ENCODE measurements at places on chromosomes 2 and 18.
A peak's percentile ranks its signal among the peaks of the same experiment; 100 is the strongest.

- DNase-seq = no peak
Measured at GRCh38 chr2:33496150-33496549, 19.7 kb downstream of the RASGRP3 start.

DNA sequence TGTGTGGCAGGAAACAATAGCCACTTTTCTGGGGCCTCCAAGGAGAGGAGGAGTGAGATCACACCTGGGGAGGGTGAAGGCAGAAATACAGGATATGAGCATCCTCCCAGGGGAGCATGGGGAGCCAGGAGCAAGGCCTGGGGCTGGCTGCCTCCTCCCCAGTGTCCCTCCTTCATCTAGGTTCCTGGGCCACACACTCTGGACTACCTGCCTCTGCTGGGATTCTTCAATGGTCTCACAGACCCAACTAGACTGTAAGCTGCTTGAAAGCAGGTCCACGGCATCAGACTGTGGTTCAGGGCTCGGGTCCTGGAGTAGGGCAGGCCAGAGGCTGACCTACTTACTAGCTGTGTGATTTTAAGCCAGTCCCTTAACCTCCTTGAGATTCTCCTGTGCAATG, 94.0 kb downstream of the MCFD2 start:
- DNase-seq = no peak

DNA sequence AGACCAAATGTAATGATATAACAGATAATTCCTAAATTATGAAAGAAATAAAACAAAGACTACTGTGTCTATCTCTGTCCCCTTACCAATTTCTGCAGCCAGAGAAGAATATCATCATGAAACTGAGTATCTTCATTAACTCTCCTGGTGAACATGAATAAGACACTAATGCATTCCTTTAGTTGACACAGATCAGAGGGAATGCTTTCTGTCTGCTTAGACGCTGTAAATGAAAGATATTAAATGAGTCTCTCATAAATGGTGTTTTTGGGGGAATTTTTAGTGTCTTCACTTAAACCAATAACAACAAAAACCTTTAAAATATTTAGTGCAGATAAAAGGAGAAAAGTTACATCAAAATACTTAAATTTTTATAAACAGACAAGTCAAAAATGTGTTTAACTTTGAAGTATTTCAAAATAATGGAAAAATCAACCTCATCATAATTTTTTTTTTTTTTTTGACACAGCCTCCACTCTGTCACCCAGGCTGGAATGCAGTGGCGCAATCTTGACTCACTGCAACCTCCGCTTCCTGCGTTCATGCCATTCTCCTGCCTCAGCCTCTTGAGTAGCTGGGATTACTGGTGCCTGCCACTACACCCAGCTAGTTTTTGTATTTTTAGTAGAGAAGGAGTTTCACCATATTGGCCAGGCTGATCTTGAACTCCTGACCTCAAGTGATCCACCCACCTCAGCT, 16.0 kb downstream of the EPG5 start:
- no peak for DNase-seq

DNA sequence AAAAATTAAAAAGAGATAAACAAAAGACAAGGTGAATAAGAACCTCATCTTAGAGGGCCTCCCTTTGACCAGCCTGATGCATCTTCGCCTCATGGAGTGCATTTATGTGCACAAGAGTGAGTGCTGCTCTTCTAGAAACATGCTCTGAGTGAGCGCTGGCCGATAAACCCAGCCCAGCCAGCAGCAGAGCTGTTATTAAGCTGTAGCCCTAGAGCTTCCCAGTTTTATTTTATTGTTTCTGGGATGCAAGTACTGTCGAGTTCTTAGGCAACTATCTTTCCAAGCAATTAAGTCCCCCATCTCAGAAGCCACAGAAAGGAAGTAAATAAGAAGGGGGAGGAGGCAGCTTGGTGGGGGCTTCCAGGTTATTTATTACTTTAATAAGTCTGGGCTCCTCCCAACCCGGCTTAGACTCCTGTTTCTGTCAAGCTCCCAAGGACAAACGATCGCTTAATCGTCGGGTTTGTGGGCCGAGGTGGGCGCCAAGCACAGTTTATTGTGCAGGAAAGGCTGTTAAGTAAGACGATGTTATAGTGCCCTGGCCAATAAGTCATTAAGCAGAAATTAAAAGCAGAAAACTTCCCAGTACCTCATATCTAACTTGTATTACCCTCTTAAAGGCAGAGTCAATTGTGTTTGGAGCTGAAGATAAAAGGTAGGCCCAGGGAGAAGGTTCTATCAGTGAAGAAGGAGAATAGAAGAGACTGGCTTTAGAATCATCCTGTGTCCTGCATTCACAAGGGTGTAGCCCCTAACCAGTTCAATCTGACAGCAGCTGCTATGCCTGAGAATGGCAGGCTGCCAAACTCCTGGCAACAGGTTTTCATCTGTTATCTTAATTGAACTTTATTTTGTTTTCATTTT, 176.3 kb downstream of the PIK3C3 start:
- DNase-seq = no peak

GRCh38 chr2:105490956-105491355, 92.1 kb upstream of the FHL2 start:
- DNase-seq = no peak

DNA sequence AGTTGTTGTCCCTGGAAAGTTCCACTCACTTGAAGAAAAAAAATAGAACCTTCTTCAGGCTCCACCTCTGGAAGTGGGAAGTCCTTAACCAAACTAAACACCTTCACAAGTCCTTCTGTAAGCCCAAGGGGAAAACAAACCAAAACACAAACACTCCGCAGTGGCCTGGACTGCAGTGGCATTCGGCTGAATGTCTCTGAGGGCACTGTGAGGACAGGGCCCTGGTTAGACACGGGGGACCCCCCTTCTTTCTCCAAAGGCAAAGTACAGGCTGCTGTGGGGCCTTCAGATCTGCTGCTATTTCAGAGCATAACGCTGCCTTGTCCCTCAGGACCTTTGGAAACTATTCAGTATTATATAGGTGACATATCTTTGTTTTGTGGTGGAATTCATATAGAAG, 28.1 kb downstream of the FOSL2 start:
- DNase-seq = no peak

- no peak for DNase-seq
Measured at GRCh38 chr2:68907232-68907919, 36.2 kb upstream of the BMP10 start.

GRCh38 chr18:5159080-5159479, 38.0 kb downstream of the AKAIN1 start:
- DNase-seq = no peak

- no peak for DNase-seq
Measured at GRCh38 chr2:241560883-241561474, 2.4 kb downstream of the BOK start.

DNA sequence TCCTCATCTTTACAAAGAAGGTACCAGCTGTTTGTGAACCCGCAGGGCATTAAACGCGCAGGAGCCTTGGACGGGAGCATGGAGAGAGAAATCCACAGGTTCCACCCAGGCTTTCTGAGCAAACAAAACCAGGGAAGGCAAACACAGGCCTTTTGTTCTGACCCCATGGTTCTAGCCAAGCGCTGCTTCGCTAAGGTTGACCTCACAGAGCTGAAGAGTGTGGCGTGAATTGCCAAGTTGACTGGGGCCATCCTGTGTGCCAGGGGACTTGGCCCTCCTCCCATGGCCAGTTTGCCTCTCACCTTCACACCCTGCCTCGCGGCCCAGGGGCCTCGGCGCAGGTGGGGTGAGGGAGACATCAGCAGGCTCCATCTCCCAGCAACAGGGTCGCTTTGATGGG, 74.1 kb downstream of the VAPA start:
- DNase-seq = no peak

- no peak for DNase-seq
Measured at GRCh38 chr2:60353406-60353800, 200.1 kb downstream of the BCL11A start.

- no peak for DNase-seq
Measured at GRCh38 chr18:12679183-12679786, 21.4 kb upstream of the SPIRE1 start.

GRCh38 chr18:55778788-55779690, 191.0 kb upstream of the TCF4 start:
- DNase-seq = peak; percentile 10

DNA sequence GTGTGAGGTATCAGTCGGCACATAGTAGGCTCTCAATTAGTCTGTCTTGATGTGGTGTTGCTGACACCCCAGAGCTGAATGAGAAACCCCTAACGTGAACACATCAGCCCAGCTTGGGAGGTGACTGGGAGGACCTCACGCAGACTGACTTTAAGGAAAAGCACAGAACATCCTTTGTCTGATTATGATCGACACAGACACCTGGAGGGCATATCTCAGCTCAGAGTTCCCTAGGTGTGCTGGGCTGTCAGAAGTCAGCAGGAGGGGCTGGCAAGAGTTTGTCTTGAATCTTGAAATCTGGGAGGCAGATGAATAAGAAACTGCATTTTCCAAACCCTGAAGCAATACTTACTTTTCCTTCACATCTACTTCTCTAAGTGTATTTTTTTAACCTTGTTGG, 16.8 kb upstream of the MYCN start:
- no peak for DNase-seq

GRCh38 chr18:74946646-74947375, 262.1 kb downstream of the PTGR3 start:
- DNase-seq = no peak

- DNase-seq = no peak
Measured at GRCh38 chr2:221708902-221709301, 136.8 kb upstream of the EPHA4 start.

DNA sequence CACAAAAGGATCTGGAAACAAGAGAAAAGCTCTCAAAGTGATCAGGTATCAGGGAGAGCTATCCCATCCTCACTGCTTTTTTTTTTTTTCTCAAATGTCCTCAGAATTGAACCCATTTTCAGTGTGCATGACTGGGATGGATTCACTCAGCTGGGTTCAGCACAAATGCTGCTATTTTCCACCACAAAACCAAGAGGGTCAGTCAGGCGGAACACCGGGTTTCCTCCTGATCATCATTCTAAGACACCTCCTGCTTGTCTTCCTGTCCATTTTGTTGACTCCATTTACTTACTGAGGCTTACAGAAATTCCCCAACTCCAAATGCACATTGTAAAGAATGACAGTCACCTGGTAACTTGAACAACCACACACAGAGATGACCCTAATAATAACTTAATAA, 39.9 kb downstream of the CYRIA start:
- no peak for DNase-seq

DNA sequence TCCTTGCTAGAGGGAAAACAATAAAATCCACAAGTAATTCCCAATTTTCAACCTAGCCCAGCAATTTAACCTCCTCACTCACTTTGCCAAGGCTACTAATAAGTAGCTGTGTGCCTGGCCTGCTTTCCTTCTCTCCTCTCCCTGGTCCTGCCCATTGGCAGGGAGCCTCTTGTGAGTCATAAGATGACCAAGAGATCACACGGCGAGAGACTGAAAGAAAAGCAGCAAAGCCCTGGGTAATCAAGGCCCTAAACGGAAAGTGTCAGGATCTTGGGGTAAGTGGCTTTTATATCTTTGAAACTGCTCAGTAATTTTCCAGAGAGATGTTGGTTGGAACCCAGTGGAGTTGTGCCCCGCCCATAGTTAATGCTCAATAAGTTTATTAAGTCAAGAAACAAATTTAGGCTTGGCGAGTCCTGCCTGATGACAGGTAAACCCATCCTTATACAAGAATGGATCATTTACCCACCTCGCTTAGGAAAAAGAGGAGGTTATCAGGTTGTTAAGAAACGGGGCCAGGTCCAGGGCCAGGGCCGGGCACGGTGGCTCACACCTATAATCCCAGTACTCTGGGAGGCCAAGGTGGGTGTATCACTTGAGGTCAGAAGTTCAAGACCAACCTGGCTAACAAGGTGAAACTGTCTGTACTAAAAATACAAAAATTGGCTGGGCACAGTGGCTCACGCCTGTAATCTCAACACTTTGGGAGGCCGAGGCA, 10.0 kb upstream of the ADAM17 start:
- no peak for DNase-seq

DNA sequence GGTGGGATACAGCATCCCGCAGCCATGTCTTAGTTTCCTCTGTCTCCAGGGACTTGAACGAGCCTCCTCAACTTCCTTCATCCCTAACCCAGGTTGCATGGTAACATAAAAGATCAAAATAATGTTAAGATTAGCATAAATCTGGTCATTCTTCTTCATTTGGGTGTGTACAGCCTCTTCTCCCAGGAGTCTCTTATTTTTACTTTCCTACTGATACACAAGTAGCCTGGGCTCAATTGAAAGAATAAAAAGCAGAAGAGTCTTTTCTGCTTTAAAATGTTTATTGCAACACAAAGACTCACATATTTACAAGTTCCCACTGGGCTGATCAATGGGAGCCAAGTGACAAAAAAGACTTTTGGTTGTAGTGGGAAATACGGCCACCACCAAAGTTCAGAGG, 137.9 kb upstream of the PID1 start:
- DNase-seq = no peak

DNA sequence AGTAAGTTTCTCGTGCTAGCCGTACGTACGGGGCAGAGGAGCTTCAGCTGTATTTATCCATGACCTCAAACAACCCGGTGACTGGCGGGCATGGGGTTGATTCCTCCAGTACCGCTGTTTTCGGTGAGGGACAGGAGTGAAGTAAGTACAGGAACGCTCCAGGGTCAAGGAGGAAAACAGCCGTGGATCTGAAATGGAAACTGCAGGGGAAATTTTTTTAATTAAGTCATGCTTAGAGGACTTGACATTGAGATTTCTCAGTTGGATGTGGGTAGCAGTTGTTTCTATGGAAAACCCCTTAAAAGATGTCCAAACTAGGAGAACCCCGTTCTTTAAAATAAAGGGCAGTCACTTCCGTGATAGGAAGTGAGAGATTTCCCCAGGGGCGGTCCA, 1.2 kb downstream of the RAB12 start:
- DNase-seq = peak; percentile 36

DNA sequence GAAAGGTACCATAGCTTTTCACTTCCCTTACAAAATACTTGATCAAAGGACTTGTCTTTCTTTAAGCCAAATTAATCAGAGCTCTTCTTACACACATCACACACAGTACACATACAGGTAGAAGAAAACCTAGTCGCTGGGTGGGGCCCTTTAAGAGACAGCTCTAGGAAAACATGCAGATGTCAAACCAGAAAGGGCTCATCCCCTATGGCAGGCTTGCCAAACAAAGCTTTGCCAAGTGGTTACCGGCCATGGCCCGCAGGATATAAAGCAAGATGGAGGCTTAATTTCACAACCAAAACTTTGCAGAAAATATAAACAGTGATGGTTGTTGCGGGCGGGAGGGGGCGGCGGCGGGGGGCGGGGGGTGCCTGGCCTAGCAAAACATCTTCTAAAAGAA, 2156.0 kb upstream of the PIK3C3 start:
- DNase-seq = no peak

DNA sequence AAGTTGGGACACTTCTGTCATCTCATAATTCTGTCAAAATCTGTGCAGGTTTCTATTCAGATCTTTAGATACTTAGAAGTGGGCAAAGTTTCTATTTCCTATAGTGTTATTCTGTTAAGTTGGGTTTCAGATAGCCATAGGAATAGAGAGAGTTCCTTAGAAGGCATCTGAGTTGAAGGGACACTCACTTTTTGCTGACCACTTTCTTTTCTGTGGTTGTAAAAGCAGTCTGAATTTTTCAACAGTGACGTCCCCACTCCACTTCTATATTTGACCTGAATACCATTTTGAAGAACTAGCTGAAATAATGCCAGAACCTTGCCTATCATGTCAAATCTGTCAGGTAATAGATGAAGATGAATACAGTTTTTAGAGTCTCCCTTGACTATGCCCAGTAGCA, 267.3 kb downstream of the SPAG16 start:
- DNase-seq = no peak

- no peak for DNase-seq
Measured at GRCh38 chr18:78902795-78903435, 76.7 kb upstream of the SALL3 start.

Measured in stimulated activated naive CD8-positive, alpha-beta T cell treated with anti-CD3 and anti-CD28 coated beads, Interleukin-15, Interleukin-2, amounts not matched to agents 100 U/mL and 50 U/mL, for 24 hours (primary cell).